ENCODE measurements at places on chromosomes 5 and 9. TPM values are rescaled to one million over a fixed set of nuclear protein-coding genes. Genes with fewer than 3 reads are reported as not detected.

C9orf153 gene
- not detected for total RNA-seq

DNA sequence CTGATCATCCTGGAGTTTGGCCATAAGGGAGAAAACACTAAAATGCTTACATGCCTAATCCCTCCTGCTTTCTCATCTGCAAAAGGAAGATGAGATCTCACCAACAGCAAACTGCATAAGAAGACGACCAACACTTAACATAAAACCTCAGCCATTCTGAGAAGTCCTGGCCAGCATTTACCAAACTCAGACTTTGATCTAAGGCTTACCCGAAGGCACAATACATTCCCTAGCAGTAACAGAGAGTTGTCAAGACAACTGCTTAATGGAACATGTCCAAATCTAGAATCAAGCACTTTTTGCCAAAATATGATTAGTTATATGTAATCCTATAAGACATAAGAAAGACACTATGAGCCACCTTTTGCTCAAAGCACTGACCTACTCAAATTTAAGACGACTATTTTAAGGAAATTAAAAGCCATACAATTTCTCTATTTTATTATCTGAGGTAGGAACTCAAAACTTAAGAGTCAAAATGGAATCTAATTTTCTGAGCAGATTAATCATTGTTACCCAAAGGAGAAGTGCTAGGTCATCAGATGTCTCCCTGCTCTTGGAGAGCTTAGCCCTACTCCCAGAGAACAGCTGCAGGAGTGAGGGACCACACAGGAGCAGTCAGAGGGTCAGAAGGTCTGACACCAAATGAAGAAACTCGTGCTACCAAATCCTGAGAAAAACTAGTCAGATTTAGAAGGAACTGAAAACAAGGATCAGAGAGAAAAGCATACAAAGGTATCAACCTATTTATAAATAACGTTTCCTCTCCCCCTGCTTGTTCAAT lies 39.3 kb downstream of the EPB41L4A start:
- no peak for DNase-seq

- no peak for DNase-seq
Measured at GRCh38 chr9:33178972-33179697, 12.0 kb upstream of the B4GALT1 start.

ECSCR gene
- total RNA-seq = 20.1 TPM

PCDHB15 gene
- total RNA-seq = 9.9 TPM

GRCh38 chr9:8845376-8845775 lies 1045.8 kb upstream of the DMAC1 start:
- no peak for DNase-seq

MRRF gene
- total RNA-seq = 35.9 TPM

EIF4E1B gene
- total RNA-seq = not detected

DNA sequence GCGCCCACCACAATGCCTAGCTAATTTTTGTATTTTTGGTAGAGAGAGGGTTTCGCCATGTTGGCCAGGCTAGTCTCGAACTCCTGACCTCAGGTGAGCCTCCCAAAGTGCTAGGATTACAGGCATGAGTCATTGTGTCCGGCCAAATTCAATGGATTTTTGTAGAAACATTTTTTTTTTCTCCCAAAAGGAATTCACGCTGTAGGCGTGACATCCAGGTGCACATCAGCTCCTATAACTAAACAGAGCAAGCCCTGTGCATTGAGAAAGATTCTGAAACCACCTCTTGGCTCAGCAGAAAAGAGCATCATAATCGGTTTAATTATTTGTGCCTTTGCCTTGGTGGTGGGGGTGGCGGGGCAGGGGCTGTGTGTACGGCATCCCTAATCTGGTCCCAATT lies 32.9 kb upstream of the DAB2IP start:
- no peak for DNase-seq

DNA sequence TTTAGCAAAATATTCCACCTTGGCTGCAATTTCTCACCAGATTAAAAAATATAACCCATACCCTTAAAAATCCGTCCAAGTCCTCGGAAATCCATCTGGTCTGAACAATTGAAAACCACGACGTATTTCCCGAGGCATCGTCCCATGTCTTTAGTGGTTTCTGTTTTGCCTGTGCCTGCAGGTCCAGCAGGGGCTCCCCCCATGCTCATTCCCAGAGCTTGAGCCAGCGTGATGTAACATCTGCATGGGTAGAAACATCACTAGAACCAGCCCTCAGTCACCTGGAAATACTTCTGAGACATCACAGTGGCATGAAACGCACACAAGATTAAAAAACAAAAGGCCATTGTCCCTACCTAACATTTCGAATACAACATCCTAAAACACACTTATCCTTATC lies 114.0 kb downstream of the DNAH5 start:
- DNase-seq = no peak

PCDHGC3 gene
- 16.9 TPM for total RNA-seq

DNA sequence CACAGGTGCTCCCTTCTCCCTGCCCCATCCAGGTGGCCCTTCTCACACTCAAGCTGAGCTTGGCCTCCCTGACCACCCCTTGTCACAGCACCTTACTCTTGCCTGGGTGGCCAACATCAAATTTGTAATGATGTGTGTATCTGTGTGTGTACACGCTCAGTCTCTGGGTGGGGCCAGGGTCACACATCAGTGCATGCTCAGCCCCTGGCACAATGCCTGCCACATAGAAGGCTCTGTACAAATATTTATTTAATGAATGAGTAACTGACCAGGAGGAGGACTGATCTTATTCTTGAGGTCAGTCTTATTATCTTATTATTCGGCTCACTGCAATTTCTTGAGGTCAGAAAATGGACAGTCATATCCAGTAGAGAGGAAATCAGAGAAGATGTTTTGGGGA lies 41.3 kb upstream of the HAND1 start:
- DNase-seq = no peak

MRPS27 gene
- 60.4 TPM for total RNA-seq

GRCh38 chr5:59164041-59164830 lies 581.4 kb downstream of the RAB3C start:
- DNase-seq = no peak

DNA sequence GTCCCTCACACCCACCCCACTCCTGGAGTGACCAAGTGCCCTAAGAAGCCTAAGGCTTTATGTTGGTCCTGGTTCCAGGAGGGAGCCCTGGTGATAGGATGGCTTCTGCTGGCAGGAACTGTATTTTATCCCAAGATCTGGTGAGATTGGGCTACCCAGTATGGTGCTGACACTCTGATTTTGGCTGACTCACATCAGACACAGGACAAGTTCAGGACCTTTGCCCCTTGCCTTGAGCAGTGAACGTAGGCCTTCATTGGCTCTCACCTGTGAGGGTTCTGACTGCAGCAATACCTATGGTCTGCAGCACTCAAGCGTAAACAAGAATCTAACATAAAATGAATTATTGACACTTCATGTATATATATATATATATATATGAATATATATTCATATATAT lies 25.0 kb downstream of the BHMT start:
- no peak for DNase-seq

- no peak for DNase-seq
Measured at GRCh38 chr9:35490910-35491465, 1.1 kb downstream of the RUSC2 start.

DNA sequence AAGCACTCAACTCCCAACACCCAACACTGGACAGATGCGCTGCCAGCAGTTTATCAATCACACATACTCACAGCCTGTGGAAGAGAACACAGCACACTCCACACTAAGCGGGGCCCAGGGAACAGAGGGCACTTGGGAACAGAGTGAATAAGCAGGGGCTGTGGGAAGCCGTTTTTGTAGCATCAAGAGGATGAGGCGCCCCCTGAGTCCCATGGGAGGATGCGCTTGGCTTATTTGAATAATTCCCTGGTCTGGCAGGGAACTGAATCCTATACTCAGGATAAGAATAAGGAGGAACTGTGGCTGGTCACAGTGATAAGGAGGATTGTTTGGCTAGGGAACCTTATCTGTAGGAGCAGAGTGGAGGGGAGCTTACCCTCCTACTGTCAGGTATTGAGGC lies 96.1 kb upstream of the DNAH5 start:
- no peak for DNase-seq

DNA sequence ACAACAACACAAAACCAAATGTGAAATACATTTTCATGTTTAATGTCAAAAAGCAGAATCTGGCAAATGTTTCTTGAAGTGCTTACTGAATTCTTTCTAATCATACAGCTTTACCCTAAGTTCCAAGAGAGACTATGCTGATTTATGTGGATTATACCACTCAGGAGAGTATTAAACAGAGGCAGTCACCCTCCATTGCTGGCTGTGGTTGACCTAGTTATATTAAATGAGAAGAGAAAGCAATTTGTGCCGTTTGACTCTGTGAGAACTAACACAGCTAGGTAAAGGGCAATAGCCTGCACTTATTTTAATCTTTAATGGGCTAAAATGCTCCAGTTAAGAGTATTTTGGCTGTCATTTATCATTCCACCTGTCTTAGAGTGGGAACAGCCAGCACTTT lies 62.6 kb downstream of the ELL2 start:
- DNase-seq = no peak

GRCh38 chr9:80383331-80383730 lies 811.6 kb downstream of the TLE4 start:
- no peak for DNase-seq

OCLN gene
- total RNA-seq = 0.51 TPM

- DNase-seq = peak; percentile 24
Measured at GRCh38 chr5:133332439-133333024, 279.8 kb downstream of the FSTL4 start.

GRCh38 chr5:126809916-126810315 lies 33.0 kb downstream of the LMNB1 start:
- no peak for DNase-seq

DNA sequence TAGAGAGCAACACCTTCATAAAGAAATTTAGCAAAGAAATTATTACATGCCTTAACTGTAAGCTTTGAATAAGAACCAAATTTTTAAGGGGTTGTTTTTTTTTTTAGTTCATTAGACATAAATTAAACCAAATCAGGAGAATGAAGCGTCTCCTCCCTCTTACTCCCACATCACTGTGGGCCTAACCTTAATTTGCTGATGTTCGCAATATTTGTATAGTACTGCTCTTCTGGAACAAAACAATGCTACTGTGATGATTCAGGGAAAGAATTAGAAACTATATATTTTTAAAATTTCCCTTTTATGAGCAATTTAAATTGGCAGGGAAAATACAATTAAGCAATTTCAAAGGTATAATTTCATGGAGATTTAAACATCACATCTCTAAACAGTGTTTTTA lies 275.0 kb upstream of the C9orf72 start:
- DNase-seq = no peak

DNA sequence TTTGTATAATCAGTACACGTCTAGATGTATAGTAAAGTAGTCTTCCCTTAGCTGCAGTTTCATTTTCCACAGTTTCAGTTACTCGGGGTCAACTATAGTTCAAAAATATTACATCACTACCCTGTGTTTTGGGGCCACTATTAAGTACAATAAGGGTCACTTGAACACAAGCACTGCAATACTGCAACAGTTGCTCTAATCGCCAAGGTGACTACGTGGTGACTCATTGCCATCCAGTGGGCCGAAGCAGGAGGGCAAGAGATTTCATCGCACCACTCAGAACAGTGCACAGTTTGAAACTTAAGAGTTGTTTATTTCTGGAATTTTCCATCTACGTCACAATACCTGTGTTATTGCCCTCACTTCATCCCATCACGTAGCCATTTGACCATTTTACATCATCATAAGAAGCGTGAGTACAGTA lies at the start of gene ARL14EPL:
Gene ARL14EPL, plus strand, starts transcription at position 379 of the 424 bp plus-strand sequence. CDS start 18,994 bp downstream, outside the sequence.
- no peak for DNase-seq

ADAMTS16 gene
- total RNA-seq = not detected

GRCh38 chr9:13378154-13378553 lies 98.7 kb upstream of the MPDZ start:
- DNase-seq = no peak

DNA sequence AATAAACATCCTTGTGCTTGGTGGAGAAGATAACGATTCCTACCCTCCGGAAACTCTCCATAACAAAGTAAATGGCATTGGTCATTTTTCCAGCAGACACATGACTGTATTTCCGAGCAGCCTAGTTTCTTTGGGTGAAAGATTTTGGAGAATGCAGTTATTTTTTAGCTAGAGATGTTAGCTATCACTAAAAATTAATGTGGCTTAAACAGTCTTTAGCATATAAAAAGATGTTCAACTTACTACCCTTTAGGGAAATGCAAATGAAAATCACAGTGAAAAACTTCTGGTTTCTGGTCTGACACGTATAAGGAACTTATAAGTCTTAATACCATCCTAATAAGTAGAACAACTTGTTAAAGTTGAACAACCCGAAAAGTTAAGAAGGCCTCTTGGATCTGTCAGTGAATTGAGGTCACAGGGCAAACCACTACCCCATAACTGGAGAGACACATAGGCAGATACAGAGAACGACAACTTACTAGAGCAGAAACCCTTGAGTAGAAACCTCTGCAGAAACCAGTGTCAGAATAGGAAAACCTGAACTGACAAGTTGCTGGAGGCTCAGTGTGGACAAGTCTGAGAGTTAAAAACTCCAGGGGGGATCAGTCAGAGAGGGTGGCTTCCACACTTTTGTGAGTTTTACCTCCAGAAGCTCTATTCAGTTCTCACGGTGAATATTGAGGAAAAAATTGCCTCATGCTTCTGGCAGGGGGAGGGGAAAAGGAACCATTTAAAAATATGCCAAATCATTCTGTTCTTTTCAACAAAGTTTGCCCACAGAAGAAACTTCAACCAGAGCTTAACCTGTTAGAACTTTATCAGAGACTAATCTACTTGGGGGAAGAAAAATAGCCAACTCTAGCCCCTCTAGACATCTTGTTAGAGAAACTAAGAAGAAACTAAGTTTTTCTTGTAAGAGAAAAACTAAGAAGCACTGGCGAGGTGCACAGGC lies 325.2 kb upstream of the RPS23 start:
- DNase-seq = no peak

TAF11L14 gene
- total RNA-seq = not detected

DNA sequence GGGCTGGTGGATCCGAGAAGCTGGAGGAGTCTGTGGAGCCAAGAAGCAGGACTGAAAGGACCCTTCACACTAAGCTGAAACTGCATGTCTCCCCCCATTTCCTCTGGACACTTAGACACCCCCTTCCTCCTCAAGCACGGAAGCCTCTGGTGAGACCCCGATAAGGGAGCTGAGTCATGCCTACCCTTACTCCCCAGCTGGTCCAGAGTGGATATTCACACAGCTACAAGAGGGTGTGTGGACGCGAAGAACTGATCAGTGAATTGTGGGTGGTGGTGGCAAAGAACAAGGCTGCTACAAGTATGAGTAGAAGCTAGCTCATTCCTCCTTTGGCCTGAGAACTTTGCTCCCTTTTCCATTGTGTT lies 4.3 kb downstream of the TLN1 start:
- DNase-seq = no peak

DNA sequence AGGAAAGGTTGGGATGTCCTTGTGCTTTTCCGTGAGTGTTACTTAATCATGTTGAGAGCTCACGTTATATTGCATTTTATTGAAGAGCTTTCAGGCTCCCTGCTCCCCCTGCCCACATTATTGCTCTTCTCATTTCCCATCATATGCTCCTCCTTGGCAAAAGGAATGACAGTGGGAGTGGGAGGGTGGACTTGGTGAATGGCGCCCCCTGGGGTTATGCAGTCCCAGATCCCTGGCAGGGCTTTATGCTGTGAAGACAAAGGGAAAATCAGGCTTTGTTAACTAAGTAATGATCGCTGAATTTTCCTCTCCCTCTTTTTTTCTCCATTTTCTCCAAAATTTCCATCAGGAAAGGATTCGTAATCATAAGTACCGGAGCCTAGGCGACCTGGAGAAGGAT lies 166.6 kb downstream of the SMARCA2 start:
- DNase-seq = no peak

All from cardiac septum (tissue), 1 donor.